ENCODE measurements at places on chromosomes 6 and 20. TPM values are rescaled to one million over a fixed set of nuclear protein-coding genes. Genes with fewer than 3 reads are reported as not detected.

Gene MUCL3
- 0.22 TPM for polyA plus RNA-seq

Gene SLC17A9
- 23.5 TPM for polyA plus RNA-seq

Gene CDH26
- polyA plus RNA-seq = 0.78 TPM

Gene SLC4A11
- polyA plus RNA-seq = 20.9 TPM

Gene LINC00237
- 0.22 TPM for polyA plus RNA-seq

Gene CD40
- polyA plus RNA-seq = 19.6 TPM

Gene ZSCAN31
- polyA plus RNA-seq = 1.2 TPM

Gene MCCD1
- not detected for polyA plus RNA-seq

DNA sequence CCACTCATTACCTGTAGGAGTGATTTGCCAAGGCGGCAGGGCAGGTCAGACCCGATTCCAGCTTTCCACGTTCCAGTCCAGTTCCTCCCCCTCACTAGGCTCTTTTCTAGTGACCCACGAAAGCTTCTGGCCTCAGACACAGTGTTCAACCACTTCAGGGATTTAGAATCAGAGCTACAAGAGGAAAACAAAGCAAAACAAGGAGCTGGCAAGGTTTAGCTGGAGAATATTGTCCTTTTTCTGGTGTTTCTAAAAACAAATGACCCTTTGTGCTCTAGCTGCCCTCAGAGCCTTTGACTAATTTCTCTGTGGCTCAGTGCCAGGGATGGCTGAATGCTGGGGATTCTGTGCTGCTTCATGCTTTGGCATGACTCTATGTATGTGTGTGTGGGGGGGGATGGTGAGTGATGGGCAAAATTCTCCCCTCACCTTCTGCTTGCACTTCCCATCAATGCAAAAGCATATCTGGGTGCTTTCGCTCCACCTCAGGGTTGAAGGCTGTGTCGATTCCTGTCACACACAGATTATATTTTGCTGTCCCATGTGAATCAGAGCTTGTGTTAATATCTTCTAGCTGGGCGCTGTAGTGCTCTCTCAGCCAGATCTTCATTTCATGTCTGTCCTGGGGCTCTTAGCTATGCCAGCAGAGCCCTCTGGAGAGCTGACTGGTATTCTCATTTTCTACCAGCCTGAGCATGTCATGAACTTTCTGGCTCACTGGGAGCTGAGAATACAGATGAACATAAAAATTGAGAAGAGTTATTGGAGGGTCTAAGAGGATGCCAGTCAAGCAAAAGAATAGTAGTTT lies 19.3 kb upstream of the NEDD9 start:
- no peak for DNase-seq

DNA sequence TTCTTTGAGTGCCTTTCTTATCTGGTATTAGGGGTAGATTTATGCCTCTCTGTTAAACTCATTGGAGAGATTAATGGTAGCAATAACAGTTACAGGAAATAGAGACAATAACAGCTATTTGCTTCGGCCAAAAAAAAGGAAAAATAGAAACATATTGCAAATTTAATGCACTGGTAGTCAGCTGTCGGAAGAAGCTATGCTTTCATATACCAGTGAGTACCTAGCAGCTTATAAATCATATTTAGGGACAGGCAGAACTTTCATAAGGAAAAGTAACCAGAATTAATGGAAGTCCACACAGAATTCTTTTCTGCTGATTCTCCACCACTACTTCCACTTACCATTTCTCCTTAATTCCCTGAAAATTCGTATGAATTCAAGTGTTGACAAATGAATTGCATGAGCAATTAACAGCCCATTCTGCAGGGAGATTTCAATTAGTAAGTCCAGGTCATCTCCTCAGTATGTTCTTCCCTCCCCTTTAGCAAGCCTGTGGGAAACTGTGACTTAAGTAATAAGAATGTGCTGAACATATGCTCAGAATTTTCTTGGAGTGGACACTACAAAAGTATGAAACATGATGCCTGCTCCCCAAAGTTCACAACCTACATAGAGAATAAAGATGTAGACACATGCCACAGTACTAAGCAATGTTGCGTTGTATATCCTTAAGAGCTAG lies 196.7 kb upstream of the KCNQ5 start:
- DNase-seq = no peak

DNA sequence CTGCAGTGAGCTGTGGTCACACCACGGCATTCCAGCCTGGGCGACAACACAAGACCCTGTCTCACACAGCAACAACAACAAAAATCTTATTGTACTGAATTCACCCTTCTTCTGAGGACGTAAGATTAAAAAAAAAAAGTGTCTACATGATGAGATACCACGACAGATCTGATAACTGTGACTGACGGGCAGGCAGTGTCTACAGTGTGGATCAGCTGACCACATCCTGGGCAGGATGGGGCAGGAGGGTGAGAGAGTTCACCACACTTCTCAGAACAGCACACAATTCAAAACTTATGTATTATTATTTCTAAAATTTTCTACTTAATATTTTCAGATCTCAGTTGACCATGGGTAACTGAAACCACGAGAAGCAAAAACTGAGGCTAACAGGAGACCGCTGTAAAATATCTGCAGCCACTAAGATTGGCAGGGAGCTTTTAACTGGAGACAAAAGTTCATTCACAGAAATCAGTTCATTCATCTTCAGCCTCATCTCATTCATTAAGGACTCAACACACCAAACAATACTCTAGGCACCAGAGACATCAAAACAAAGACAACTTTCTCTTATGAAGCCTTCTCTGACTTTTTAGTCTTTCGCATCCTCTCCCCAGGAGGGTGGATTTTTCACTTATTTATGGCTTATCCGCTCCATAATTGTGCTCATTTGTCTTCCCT lies 15.7 kb upstream of the NHSL1 start:
- no peak for DNase-seq

DNA sequence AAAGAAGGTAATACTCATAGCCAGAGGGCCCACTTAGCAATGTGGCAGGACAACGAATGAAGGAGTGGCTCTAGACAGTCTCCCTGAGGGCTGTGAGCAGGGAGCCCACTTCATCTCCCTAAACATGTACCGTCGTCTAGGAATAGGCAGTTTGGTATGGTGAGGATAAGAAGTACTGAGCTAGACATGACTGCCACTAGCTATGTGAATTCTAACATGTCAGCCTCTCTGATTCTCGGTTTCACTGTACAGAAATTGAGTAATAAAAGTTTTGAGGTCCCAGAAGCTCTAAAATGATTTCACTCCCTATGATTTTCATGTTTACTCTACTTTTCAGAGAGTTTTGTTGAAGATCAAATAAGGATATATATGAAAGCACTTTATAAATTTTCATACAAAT lies 107.1 kb downstream of the AHI1 start:
- DNase-seq = no peak

- DNase-seq = no peak
Observed at GRCh38 chr6:81773887-81774286, 21.4 kb upstream of the TENT5A start.

GRCh38 chr6:111776236-111777221 lies 96.7 kb downstream of the FYN start:
- no peak for DNase-seq

- DNase-seq = no peak
Observed at GRCh38 chr6:155223646-155224451, 40.0 kb upstream of the CLDN20 start.

DNA sequence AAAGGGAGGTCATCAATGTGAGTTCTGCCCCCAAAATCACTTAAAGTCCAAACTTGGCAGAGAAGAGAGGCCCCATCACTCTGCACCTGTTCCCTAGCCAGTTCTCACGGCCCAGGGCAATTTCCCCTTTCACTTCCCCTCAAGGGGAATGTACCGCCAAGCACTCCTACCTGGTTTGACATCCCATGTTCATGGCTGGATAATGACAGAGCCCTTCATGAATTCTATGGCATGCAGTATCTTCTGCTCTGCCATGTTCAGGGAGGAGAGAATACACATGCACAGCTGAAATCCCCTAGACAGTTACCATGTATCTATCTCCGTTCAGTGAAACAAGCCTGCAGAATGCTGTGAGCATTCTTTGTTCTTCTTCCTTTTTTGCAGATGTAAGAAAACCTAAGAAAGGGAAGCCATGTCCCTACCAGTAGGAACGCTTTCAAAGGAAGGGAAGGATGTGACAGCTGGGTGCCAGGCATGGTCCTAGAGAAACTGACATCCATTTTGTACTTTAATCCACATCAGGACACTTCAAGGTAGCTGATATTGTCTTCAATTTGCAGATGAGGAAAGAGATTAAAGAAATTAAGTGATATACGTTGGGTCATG lies 79.8 kb upstream of the ARID1B start:
- DNase-seq = no peak

DNA sequence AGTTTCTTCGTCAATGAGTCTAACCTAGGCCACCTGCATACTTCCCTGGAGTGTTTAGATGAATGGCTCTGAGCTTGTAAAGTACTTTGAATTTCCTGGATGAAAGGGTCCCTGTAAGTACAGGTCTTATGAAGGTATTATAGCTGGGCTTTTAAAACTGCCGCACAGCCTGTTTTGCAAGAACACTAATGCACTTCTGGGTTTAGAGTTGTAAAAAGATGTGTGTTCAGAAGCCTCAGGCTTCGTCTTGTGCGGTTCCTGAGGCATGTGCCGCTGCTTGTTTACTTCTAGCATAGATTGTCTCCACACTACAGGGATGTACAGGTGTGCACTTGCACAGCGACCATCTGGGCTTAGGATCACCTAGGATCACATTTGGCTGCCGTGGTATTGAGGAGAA lies 324.5 kb downstream of the SOX4 start:
- DNase-seq = no peak

- no peak for DNase-seq
Observed at GRCh38 chr20:53964067-53964466, 106.3 kb downstream of the BCAS1 start.

- no peak for DNase-seq
Observed at GRCh38 chr6:151087861-151088598, 151.7 kb upstream of the AKAP12 start.

DNA sequence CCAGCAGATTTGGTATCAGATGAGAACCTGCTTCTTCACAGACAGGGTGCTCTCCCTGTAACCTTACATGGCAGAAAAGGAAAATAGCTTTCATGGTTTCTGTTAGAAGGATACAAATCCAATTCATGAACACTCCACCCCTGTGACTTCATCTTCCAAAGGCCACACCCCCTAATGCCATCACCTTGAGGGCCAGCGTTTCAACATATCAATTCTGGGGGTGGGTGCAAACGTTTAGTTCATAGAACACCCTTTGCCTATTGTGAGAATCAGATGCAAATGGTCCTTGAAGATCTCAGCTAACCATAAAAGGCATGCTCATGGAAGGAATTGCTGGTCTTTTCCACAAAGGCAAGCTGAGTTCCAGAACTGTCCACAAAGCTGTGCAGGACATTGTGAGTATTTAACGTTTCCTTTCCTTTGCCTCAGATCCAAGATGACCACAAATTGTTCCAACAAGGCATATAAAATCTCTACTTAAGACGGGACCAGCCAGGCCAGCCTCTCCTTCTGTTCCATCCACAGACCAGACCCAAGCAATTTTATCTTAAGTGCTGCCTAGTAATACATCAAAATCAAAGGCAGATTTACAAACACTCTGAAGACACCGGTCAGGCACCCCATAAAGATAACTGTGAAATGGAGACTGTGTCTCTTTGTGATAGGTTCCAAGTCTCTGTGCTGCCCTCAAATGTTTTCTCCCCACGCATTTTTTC lies 34.7 kb upstream of the SSTR4 start:
- DNase-seq = no peak

DNA sequence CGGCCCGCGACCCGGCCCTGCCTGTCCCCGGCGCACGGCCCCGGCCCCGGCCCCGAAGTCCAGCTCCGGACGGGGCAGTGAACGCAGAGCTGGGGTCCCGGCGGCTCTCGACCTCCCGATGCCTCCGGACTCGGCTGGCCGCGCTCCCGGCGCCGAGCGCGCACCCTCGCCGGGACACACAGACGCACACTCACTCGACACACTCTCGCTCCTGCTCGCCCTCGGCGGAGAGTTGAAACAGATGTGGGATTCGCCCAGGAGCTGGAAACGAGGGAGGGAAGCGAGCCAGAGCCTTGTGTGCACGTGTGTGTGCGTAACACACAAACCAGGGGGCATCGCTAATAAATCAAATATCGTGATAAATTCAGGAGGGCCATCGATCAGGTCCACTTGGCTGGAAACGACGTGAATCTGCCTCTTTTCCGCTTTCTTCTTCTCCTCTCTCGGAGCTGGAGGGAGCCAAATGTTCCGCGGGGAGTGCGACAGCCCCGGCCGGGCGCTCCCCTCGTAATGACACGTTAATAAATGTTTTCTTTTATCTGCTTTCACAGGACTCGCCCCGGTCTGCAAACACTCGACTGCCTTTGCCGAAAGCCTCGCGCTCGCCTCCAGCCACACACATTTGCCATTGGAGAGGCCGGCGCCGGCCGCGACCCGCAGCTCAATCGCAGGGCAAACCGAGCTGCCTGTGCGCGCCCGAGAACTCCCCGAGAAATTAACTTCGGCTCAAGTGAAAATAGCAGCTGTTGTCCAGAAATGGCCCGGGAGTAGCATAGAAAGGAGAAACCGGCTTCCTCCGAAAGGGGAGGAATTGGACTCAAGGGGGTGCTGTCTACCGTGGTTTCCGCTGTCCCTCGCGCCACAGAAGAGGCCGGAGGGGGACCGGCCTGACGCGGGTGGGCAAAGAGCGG lies 828 bp upstream of the SULF2 start:
- peak; percentile 75 for DNase-seq

GRCh38 chr6:136822046-136822375 lies 381 bp upstream of the PEX7 start:
- DNase-seq = no peak

GRCh38 chr20:54029176-54029575 lies 41.2 kb downstream of the BCAS1 start:
- DNase-seq = no peak

DNA sequence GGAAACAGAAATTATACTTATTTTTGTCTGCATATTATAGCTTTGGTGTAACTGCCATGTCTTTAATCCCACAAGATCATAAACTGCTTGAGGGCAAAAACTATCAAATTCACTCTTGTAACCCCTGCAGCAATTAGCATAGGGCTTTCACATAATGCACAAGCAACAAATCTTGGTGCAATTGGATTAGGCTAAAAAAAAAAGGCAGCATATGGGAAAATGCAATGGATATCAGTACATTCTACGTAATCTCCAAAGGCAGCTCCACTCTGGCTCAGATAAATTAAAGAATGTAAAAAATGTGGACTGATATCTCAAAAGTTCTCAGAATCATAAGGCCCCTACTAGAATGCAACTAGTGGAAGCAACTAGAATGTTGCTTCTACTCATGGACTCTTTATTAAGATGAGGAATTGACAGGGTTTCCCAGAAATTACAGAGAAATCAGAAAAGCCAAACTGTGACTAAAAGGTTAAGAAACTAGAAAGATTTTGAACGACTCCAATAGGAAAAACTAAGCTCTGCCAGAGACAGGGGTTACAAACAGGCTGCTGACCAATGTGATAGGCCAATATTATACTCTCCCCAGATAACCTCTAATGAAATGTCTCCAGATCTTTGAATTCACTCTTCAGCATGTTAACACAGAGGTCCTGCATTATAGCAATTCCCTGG lies 55.0 kb downstream of the FILIP1 start:
- no peak for DNase-seq

DNA sequence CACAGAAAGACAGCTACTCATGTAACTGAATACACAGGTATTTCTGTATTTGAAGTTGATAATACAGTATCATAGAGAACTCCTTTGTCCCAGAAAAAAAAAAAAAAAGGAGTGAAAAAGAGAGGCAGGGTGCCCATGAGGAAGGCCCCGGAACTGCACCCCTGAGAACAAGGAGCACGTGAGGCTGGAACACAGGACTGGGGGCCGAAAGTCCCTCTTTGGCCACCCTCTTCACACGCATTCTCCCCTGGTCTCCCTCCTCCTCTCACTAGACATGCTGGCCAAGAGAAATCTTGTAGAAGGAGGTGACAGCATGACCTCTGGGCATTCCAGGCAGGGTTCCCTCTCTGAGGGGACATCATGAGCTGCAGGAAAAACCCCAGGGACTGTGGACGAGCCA lies 62.7 kb upstream of the TRAF3IP2 start:
- no peak for DNase-seq

GRCh38 chr6:73129653-73130443 lies 95.4 kb downstream of the KHDC1L start:
- peak; percentile 94 for DNase-seq
